ENCODE measurements at places on chromosomes 3 and 15.

- no peak for DNase-seq
These were observed 62.4 kb upstream of the GOLGA6B start for GRCh38 chr15:72592097-72592496.

GRCh38 chr3:29440413-29441305 lies 159.8 kb downstream of the RBMS3 start:
- DNase-seq, result peak; percentile 72

- peak; percentile 58 for DNase-seq
These were observed 965 bp downstream of the FLNB start for GRCh38 chr3:58009026-58009748.

DNA sequence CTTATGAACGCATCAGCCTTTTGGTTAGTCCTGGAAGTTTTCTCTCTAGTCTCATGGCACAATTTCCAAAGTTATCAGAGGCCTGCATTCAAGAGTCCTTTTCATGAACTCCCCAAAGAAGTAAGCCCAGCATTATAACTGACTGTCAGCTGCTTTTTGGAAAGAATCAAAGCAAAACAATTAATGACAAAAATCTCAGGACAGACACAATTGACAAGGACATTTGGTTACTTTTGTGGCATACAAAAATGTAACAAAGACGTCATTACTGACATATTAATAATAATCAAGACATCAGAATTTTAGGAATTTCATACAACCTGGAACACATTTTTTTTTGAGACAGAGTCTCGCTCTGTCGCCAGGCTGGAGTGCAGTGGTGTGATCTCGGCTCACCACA lies 21.2 kb downstream of the KATNBL1 start:
- no peak for DNase-seq

DNA sequence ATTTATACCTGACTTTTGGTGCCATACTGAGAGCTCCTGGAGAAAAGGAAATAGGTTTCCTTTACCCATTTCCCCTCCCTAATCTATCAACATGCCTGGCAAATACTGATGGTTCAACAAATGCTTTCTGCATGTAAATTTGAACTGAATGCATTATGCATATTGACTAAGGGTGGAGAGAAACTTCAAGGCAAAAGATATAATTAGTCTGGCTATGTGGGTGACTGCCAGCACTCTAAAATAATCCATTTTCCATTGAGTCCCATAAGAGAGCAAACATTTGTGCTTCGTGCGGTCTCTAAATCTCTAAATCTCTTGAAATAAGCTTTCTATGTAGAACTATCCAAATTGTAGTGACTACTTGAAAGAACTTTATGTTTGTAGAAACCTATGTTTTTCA lies 451.3 kb upstream of the LMCD1 start:
- DNase-seq, result peak; percentile 66

DNA sequence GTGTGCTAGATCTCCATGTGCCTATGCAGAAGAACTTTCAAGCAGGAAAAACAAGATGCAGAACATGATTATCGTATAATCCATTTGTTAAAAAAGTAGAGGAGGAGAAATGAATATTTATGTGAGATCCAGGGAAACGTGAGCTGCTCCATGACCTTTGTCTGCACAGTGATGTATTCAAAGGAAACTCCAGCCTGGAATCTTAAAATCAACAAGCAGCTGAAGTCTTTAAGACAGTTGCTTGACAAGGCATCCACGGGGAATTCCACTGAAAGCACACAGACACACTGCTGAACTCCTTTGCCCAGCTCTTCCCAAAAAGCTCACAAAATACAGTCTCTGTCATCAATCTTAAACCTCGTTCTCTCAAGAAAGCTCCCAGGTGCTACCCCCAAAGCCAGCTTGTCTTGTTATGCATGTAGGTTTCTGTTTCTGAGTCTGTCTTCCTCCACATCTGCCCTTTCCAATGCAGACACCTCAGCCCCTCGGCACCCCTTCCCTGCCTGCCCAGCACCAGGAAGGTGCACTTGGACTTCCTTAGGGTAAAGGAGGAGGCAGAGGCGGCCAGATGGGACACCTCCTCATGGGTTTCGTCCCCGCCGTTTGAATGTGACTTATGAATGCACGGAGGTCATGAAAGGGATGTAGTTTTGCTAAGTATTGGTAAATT lies 28.7 kb downstream of the LRRK1 start:
- DNase-seq, result no peak

DNA sequence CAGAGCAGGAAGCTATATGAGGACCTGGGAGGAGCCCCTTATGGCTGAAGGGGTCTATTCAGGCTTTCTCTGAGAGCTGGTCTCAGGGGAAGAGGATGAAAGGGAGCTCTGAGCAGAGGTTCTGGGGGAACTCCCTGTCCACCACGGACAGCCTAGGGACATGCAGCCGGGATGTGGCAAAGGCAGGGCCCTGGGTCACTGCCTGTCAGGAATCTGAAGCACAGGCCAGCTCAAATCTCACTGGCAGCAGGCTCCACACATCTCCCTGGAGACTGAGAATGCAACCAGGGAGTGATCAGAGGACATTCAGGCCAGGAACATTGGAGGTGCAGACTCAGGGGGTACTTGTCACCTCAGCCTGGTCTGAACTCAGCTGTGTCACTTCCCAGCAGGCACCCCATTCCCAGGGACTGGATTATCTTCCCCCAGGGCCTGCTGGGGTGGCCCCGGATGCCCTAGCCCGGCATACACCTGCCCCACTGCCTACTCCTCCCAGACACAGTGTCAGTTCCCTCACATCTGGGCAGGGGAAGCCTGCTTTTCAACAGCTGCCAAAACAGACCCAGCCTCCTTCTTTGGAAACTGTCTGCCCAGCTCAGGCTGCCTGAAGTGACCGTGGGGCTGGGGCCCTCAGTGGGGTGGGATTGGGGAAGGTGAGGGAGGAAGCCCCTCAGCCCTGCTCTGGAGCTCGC lies 18.3 kb upstream of the SEMA3F start:
- peak; percentile 16 for DNase-seq

DNA sequence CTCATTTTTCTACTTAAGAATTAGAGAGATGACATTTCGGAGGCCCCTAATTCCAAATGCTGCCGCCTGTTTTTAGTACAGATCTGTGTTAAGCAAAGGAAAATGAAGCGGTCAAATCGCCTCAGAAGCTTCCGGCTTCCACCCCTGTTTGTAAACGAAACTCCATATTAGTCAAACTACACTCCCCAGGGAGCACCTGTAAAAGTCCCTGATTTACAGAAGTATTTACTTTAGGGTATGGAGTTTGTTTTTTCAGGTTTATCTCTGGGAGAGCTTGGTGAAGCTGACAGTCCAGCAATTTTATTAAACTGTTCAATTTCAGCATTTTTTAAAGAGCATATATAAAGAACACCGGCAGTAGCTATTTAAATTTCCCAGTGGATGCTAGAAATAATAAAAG lies 319.8 kb downstream of the FHIT start:
- DNase-seq, result peak; percentile 48

- DNase-seq, result no peak
These were observed 134.3 kb upstream of the ABHD17C start for GRCh38 chr15:80560601-80561400.

GRCh38 chr15:50418041-50418583 lies 6.1 kb upstream of the USP8 start:
- DNase-seq, result peak; percentile 56

- DNase-seq, result no peak
These were observed 309.3 kb upstream of the PLSCR5 start for GRCh38 chr3:146914409-146914808.

DNA sequence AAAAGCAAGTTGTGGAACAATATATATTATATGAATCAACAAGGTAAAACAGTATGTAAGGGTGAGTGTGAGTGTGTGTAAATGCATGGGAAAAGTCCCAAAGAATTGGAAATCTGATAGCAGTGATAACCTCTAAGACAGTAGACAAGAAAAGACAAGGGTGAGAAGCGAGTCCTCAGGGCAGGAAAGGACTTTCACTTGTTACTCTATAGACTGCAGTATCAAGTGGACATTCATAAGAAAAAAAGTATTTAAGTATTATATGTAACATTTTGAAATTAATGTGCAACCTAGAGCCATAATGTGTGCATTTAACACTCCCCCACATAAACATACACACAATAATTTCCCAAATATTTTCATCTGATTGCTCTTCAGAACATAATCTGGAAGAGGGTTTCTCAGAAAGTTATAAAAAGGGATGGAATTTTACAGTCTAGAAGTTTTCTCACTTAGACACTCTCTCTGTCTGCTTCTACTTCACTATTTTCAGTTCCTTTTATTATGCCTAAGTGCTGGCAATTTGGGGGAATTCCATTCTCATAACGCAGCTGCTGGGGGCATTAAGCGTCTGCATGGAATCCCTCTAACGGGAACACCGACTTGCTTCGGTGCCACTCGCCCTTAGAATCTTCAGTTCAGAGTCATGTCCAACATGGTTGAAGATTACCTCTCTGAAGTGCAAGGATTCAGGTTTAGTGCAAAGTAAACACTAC lies 50.0 kb upstream of the CDIN1 start:
- peak; percentile 35 for DNase-seq

DNA sequence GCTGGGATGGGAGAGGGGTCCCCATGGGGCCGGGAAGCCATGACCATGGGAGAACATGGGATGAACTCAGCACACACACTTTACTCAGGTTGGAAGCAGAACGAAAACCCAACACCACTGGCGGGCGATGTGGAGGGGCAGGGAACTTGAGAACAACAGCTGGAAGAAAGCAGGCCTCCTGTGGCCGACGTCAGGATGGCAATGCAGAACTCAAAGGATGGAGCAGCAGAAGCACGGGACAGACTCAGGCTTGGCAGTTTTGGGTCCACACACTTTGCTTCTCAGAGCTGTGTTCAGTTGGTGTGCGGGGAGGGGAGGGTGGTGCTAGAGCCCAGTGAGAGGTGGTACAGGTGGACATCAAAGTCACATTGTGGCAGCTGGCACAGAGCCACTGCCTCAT lies 80.7 kb downstream of the SEC22A start:
- no peak for DNase-seq

DNA sequence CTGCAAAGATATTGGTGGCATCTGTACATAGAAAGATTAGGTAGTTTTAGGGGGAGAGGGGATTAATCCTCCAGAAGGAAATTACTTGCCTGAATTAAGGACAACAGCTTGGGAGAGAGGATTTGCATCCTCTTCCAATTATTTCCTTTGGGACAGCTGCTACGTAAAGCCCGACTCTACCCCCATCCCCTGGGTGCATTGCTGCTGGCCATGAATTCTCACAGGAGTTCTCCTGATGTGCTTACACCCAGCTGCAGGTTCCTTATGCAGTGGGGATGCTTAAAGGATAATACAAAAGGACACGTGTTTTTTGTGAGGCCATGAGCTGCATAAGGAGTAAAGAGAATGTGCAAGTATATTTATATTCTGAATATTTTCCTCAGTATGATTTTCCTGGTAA lies 132.3 kb downstream of the VPS8 start:
- no peak for DNase-seq

GRCh38 chr15:44216958-44217357 lies 21.9 kb upstream of the FRMD5 start:
- DNase-seq, result no peak

- DNase-seq, result peak; percentile 46
These were observed 225.2 kb upstream of the TPRG1 start for GRCh38 chr3:188946351-188947240.

DNA sequence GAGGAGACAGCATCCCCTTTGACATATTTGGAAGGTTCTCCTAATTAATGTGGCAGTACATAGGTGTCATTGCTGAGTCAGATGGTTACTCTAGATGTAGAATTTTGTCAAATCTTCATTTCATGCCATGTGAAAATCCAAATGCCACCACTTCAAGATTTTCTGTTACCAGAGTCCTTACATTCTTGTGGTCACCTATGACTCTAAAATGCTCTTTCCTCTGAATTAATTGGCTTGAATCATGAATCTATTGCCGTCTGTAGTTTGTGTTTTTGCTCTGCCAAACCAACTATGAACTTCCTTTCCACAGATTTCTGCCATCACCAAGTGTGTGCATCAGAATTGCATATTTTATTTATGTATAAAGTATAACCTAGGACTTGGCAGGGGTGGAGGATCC lies 269.4 kb upstream of the ZPLD1 start:
- no peak for DNase-seq

GRCh38 chr3:52857864-52858263 lies 23.0 kb upstream of the MUSTN1 start:
- DNase-seq, result no peak

DNA sequence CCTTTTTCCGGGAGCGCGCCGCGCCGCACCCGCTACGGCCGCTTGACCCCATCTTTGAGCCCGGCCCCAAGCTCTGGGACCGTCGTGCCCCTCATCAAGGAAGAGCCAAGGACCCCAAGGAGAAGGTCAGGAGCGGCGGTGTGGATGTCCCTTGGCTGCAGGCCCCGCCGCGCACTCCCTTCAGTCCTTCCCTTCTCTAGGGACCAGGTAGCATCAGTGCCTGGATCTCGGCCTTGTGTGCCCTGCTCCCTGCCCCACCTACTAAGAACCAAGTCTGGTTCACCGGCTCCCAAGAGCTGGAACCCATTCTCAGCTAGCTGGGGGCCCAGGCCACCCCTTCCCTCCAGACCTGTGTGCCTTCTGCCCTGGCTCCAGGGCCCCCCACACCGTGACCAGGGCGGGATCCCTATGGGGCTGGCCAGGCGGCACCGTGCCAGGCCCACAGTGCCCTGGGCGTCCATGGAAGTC lies 69.3 kb upstream of the CGNL1 start:
- peak; percentile 69 for DNase-seq

GRCh38 chr3:114274929-114275328 lies 18.9 kb upstream of the TIGIT start:
- no peak for DNase-seq

GRCh38 chr3:131541288-131541687 lies 38.5 kb upstream of the MRPL3 start:
- no peak for DNase-seq

DNA sequence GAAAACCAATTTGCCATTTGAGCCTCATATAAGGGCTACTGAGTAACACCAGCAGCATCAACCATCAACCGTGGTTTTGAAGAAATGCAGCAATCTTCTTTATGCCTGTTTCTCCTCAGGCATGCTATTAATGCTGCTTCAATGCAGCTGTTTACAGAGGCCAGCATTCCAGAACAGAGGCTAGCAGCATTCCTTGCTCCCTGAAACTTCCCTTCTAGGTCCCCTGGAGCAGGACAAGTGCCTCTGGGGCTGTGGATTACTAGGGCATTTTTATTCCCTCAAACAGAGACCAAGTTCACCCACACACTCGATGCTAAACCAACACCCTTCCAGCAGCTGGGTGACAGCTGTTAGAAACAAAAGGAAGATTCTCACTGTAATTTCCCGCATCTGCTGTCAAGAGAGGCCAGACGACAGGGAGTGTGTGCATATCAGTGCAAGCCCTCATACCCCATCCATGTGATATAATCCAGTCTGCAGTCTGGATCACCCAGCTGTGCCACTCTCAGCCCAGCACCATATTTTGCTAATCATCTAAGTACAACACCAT lies 57.5 kb downstream of the HOMER2 start:
- peak; percentile 53 for DNase-seq

GRCh38 chr15:99279290-99279689 lies 28.0 kb downstream of the LRRC28 start:
- DNase-seq, result no peak

GRCh38 chr3:115687721-115688120 lies 64.4 kb downstream of the GAP43 start:
- no peak for DNase-seq

DNA sequence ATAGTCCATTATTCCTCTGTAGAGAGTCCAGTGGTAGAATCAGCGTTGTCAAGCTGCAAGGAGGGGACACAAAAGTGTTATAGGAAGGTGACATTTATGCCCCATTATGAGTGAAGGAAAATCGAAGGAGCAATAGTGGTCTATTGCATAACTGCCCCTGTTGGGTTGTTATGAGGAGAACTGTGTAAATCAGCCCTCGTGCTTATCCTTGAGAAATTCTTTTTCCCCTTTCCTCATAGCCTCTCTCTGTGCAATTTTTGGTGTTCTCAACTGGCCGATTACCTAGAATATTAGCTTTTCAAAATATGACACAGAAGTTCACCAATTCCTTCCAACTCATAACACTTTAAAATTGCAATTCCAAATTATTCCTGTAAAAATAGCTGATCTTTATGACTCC lies 286.6 kb downstream of the RBMS3 start:
- no peak for DNase-seq
